ENCODE measurements at places on chromosomes 16 and 17. TPM values are rescaled to one million over a fixed set of nuclear protein-coding genes. Genes with fewer than 3 reads are reported as not detected.

The NOXO1 gene
- total RNA-seq = not detected

GRCh38 chr16:81601601-81602255 is 157.1 kb downstream of the CMIP start:
- no peaks in the 10 kb centered on the region for H3K27me3 ChIP-seq
- no peaks in the 10 kb centered on the region for H3K36me3 ChIP-seq
- no peak overlapping the region for H3K4me3 ChIP-seq
- H3K27ac ChIP-seq = no peak overlapping the region

DNA sequence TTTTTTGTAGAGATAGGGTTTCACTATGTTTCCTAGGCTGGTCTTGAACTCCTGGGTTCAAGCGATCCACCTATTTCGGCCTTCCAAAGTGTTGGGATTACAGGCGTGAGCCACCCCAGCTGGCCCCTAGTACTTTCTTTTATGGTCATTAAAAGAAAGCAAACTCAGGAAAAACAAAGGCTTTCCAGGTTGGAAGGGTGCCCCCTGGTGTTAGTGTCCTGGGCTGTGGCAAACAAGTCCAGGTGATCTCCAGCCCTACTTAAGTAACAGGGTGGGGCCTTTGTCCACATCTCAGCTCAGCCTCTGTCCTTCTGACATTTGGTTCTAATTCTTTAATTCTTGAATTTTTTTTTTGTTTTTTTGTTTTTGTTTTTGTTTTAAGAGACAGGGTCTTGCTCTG is 6.9 kb downstream of the IGFBP4 start:
- H3K27me3 ChIP-seq = no peaks in the 10 kb centered on the region
- H3K36me3 ChIP-seq = no peaks in the 10 kb centered on the region
- H3K4me1 ChIP-seq = no peaks in the 10 kb centered on the region
- peak; percentile 67 for DNase-seq

The SEPTIN12 gene
- not detected for total RNA-seq

DNA sequence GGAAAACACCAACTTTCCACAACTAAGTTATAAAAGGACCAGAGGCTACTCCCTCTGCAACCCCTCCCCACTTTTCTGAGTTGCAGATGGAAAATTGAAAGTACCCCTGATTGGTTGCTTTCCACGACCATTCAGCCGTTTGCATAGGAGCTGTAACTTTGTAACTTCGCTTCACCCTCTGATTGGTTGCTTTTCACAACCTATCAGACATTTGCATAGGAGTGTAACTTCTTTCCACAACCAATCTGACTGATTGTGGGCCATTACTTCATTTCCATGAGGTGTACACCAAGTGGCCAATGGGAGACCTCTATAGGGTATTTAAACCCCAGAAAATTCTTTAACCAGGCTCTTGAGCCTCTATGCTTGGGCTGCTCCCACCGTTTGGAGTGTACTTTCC is 644.1 kb downstream of the WWOX start:
- no peaks in the 10 kb centered on the region for H3K36me3 ChIP-seq
- H3K27ac ChIP-seq = no peak overlapping the region
- no peaks in the 10 kb centered on the region for H3K4me1 ChIP-seq
- no peak for DNase-seq

DNA sequence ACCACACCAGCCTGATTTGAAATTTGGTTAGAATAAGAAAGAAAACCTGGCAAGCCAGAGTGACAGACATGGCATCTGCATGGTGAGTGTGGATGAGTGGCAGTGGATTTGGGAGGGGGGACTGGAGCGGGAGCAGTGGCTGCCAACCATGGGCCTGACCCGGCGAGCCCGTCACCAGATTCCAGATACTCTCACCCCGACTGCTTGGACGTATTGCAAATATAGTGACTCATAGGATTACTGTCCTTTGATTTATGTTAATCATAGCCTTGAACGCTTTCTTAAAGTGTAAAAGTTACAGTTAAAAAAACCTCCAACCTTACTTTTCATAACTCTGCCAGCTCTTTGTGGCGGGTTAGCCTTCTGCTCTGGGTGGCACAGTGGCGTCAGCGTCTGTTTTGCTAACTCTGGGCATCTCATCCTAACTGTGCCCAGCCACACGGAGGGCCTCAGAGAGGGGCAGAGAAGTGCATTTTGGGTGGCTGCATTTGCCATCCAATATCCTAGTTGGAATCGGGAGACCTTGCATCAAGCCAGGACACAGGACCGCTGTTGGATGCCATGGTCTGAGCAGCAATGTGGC is 26.8 kb upstream of the FOXK2 start:
- no peaks in the 10 kb centered on the region for H3K27me3 ChIP-seq
- H3K4me1 ChIP-seq = peaks cover 17% of the 10 kb centered on the region
- no peak overlapping the region for H3K27ac ChIP-seq

The WSCD1 gene
- total RNA-seq = not detected

DNA sequence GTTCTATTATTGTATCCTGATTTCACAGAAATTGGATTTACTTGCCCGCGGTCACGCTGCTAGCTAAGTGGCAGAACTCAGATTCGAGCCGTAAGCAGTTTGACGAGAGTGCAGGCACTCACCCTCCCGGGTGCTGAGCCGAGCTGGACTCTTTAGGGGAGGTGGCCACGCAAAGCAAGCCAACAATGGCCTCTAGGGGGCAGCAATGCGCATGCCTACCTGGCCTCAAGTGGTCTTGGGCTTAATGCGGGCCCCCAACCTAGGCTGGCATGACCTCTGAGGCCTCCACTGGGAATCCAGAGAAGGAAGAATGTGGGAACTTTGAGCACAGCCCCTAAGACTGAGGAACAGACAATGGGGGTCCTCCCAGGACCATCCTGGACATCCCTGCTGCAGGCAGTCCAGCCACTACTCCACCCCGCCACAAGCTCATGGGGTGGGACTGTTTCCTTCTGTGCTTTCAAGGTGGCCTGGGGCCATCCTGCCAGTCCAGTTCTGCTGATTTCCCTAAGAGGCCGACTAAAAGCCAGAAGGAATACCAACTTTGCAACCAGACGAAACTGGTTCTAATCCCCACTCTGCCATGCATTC is 276.5 kb downstream of the XYLT1 start:
- H3K4me3 ChIP-seq = no peak overlapping the region
- no peaks in the 10 kb centered on the region for H3K4me1 ChIP-seq
- H3K27ac ChIP-seq = no peak overlapping the region
- no peaks in the 10 kb centered on the region for H3K36me3 ChIP-seq
- peak; percentile 81 for DNase-seq

GRCh38 chr16:11233727-11234376 is 22.2 kb downstream of the SOCS1 start:
- peaks cover 5% of the 10 kb centered on the region for H3K4me1 ChIP-seq
- H3K36me3 ChIP-seq = no peaks in the 10 kb centered on the region
- no peaks in the 10 kb centered on the region for H3K27me3 ChIP-seq
- no peak for DNase-seq

The SULT1A3 gene
- total RNA-seq = 7.1 TPM

GRCh38 chr16:4506450-4506849 is 30.3 kb downstream of the HMOX2 start:
- no peak overlapping the region for H3K4me3 ChIP-seq
- peak overlapping the region; percentile 86 for H3K27ac ChIP-seq
- H3K36me3 ChIP-seq = 0 out of 2 replicates have a peak, but pooled peaks cover 6% of the 10 kb centered on the region
- peak; percentile 86 for DNase-seq

The RCVRN gene
- not detected for total RNA-seq

DNA sequence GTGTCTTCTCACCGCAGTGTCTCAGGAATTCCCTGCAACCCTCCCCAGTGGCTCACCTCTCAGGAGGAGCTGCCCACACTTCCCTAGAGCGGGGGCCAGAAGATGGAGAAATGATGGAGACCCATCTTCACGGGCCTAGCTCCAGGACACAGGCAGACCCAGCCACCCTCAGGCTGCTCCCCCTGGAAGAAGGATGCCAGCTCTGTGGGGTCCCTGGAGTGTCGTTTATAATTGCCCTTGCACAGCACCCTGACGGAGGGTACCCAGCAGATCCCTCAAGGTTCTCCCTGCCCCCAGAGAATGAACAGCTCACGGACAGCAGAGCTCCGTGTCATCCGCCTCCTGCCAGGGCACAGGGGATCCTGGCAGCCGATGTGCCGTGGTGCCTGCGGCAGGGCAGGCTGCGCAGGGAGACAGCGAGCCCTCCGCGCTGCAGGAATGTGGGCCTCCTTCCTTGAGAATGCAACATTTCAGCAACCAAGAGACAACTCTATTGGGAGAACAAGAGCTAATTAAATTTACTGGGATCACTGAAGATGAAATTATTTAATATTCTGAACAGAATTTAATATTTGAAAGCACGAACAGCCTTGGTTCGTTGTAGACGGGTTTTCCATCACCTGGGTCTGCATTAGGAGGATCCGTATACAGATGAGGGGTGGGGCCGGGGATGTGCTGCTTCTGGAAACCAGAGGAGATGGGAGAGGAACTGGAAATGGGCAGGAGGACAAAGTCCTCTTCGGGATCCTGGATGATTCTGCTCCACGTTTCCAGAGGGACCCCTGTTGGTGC is 21.0 kb upstream of the RBFOX3 start:
- no peak for DNase-seq
- H3K4me3 ChIP-seq = no peak overlapping the region
- H3K4me1 ChIP-seq = no peaks in the 10 kb centered on the region

DNA sequence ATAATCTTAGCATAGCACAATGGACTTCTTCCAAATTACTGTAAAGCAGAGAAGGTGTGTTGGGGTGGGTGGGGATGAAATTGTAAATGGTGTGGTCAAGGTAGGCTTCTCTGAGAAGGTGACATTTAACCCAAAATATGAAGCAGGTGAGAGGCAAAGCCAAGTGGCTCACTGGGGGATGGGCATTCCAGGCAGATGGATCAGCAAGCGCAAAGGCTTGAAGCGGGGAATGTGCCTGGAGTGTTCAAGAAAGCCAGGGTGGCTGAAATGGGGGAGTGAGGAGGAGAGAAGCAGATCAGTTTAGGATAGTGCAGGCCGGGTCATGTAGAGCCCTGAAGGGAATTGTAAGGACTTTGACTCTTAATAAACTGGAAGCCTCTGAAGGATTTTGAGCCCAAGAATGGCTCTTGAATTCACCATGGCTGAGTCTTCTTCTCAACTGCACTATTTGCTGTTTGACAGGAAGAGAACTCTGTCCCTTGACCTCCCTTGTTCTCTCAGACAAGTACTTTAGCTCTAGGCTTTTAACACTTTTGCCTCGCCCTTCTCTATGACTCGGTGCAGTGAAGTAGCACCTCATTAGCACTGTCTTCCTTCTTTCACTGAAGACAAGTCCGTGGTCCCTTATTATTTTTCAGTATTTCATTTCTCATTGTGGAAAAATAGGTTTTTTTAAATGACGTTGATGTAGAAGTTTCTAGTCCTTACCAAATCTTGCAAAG is 14.7 kb downstream of the CACNG3 start:
- no peaks in the 10 kb centered on the region for H3K4me1 ChIP-seq
- H3K36me3 ChIP-seq = no peaks in the 10 kb centered on the region
- no peak for DNase-seq
- H3K27ac ChIP-seq = no peak overlapping the region

The KATNIP gene
- 14.4 TPM for total RNA-seq

DNA sequence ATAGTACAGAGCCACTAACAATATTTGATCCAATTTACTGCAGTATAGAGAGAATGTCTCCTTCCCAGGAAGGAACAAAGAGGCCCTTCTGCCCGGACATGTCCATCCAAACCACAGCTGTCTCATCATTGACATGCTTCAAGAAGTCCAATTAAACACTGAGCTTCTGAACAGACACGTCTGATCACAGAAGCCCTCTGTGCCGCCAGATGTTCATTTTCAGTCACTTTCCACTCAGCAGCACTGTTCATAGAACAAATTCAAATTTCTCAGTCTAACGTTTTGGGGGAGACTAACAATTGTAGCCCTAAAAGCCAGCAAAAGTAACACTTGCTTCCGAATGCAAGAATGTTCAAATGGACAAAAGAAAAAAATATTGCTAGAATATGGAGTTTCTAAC is 15.3 kb downstream of the ZC3H7A start:
- H3K27me3 ChIP-seq = no peaks in the 10 kb centered on the region
- peak overlapping the region; percentile 7 for H3K4me3 ChIP-seq
- DNase-seq = no peak
- peak overlapping the region; percentile 83 for H3K27ac ChIP-seq

The RHBDL3 gene
- total RNA-seq = not detected

The ARL5C gene
- not detected for total RNA-seq

DNA sequence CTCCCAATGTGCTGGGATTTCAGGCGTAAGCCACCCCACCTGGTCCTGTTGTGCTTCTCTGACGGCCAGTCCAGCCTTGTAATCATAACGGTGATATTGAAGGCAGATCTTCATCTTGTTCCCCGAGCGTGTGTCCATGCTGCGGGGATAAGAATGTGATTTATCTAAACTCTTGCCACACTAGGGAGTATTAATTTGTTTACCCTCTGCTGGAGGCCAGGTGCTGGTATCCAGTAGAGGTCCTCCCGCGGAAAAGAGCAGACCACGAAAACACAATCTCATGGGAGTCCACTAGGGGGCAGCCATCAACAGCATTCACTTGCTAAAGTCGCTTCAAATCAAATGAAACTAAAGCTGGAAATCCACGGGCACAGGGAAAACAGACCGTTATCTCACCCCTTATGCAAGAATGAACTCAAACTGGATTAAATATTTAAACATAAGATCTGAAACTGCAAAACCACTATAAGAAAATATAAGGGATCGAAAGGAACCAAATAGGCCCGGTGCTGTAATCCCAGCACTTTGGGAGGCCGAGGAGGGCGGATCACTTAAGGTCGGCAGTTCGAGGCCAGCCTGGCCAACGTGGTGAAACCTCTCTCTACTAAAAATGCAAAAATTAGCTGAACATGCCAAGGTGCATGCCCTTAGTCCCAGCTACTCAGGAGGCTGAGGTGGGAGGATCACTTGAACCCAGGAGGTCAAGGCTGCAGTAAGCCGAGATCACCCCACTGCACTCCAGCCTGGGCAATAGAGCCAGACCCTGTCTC is 22.3 kb upstream of the RBBP6 start:
- H3K27me3 ChIP-seq = no peaks in the 10 kb centered on the region
- peak; percentile 90 for DNase-seq
- no peak overlapping the region for H3K27ac ChIP-seq
- H3K36me3 ChIP-seq = no peaks in the 10 kb centered on the region

The TSC2 gene
- total RNA-seq = 33.3 TPM

GRCh38 chr17:41996855-41997164 is 20.4 kb downstream of the DNAJC7 start:
- no peaks in the 10 kb centered on the region for H3K27me3 ChIP-seq
- H3K36me3 ChIP-seq = peaks cover 45% of the 10 kb centered on the region
- H3K4me1 ChIP-seq = peaks cover 66% of the 10 kb centered on the region
- DNase-seq = no peak
- H3K4me3 ChIP-seq = peak overlapping the region; percentile 12

DNA sequence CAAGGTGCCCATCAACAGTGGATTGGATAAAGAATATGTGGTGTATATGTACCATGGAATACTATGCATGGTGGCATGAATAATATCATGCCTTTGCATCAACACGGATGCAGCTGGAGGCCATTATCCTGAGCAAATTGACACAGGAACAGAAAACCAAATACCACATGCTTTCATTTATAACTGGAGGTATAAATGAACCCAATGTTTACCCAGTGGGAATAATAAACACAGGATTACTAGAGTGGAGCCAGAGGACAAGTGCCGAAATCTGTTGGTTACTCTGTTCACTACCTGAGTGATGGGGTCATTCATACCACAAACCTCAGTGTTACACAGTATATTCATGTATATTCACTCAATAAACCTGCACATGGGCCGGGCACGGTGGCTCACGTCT is 125.2 kb downstream of the CDH11 start:
- H3K4me3 ChIP-seq = no peak overlapping the region
- DNase-seq = no peak
- no peaks in the 10 kb centered on the region for H3K27me3 ChIP-seq

GRCh38 chr17:36942631-36943125 is 5.4 kb downstream of the LHX1 start:
- no peak overlapping the region for H3K27ac ChIP-seq
- H3K27me3 ChIP-seq = no peaks in the 10 kb centered on the region
- no peaks in the 10 kb centered on the region for H3K36me3 ChIP-seq

Measured in Karpas-422 (cell line).